ENCODE measurements at places on chromosomes 1 and 21. TPM values are rescaled to one million over a fixed set of nuclear protein-coding genes. Genes with fewer than 3 reads are reported as not detected.

NUAK2 gene
- polyA plus RNA-seq = 91.9 TPM

TSPAN2 gene
- polyA plus RNA-seq = 2.0 TPM

CFAP141 gene
- polyA plus RNA-seq = not detected

HTR6 gene
- not detected for polyA plus RNA-seq

C1QB gene
- polyA plus RNA-seq = not detected

TP53BP2 gene
- polyA plus RNA-seq = 15.2 TPM

LCA5L gene
- polyA plus RNA-seq = not detected

ADAMTS4 gene
- not detected for polyA plus RNA-seq

SPOCD1 gene
- polyA plus RNA-seq = not detected

HSD3B2 gene
- not detected for polyA plus RNA-seq
